Activated CD8-positive, alpha-beta memory T cell treated with anti-CD3 and anti-CD28 coated beads, Interleukin-2, amount 50 U/mL, for 4 hours (primary cell): ENCODE measurements at places on chromosomes 4 and X.

DNA sequence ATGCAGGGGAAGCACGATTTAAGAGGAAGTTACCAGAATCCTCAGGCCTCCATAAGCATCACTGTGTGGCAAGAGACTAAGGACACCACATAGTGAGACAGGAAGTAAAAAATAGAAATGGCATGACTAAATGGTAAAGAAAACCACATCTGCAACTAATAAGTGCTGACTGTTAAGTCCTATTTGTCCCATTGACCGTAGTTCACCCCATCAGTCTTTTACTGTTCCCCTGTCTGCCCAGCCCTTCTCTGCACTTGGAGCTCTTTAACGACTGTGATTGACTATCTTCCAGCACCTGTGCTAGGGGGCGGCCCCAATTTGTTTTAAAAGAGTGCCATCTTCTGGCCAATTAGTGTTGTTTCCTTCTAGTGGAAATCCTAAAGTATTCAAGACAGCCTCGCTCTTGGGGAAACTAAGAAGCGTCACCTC is 94.2 kb downstream of the MAOA start:
- DNase-seq: peak; percentile 27

DNA sequence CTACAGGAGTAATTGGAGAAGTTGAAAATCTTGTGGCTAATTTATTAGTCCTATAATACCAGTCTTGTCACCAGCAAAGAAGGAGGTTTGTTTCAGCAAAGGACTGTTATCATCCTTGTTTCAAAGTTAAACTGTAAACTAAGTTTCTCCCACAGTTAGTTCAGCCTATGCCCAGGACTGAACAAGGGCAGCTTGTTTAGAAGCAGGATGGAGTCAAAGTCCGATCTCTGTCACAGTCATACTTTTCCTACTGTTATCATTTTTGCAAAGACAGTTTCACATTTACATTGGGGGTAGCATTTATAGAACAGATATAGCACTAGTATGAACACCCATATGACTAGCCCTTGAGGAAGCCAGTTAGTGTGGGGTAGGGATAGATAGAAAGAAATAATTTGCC is 46.4 kb downstream of the AKAP4 start:
- no peak for DNase-seq

DNA sequence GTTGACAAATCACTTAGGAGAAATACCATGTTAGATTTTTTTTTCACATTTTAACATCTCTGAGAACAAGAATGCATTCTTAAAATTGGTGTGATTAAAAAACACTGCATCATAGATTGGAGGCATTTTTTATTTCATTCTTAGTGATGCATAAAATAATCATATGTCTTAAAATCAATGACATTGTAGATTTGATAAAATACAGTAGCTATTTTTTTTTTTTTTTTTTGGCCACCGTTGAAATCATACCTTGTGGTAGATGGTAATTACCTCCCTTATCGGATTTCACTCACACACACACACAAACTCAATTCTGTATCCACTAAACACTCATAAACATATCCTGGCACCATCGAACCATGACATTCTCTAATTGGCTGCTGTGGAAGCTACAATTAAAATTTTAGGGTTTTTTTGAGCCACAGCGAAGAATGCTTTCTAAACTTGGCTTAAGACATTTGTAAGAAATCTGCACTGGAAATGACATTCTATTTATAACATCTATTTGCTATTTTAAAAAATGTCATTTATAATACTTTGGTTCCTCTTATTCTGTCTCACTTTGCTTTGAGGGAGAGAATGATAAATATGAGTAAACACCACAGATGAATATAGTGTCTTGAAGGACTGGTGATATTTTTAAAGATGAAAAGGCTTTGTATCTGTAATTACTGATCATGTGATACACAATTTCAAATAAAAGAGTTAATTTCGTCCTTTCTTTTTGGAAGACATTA is 60.1 kb downstream of the CCSER1 start:
- DNase-seq: no peak

- DNase-seq: no peak
Measured at GRCh38 chr4:65983061-65983460, 312.8 kb upstream of the EPHA5 start.

DNA sequence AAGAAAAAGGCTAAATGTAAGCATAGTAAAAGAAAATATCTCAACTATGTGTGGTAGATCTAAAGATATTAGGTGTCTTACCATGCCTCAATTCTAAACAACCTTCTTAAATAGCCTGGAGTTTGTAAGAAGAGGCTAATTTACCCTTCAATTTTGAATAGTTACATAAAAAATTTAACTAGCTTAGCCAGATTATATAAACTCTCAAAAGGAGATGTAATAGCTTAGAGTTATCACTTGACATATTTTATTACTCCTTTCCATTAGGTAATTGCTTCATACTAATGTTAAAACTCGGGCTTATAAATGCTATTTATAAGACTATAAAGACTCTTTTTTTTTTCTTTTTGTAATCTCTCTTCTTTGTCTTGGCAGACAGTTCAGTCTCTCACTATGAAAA is 297.5 kb upstream of the PABPC4L start:
- DNase-seq: no peak

- no peak for DNase-seq
Measured at GRCh38 chrX:131060147-131060546, 2.0 kb downstream of the ARHGAP36 start.
